ENCODE measurements at places on chromosomes 3 and 15. TPM values are rescaled to one million over a fixed set of nuclear protein-coding genes. Genes with fewer than 3 reads are reported as not detected.

Gene FOXL2NB
- not detected for total RNA-seq

Gene PLAAT1
- 21.1 TPM for total RNA-seq

Gene EPHA6
- not detected for total RNA-seq

Gene FBXL2
- total RNA-seq, result 9.7 TPM

Gene LYZL4
- total RNA-seq, result not detected

Gene THAP10
- 0.80 TPM for total RNA-seq

Gene RBP2
- total RNA-seq, result not detected

Gene LDHAL6B
- total RNA-seq, result not detected

Gene ALG3
- 100 TPM for total RNA-seq

DNA sequence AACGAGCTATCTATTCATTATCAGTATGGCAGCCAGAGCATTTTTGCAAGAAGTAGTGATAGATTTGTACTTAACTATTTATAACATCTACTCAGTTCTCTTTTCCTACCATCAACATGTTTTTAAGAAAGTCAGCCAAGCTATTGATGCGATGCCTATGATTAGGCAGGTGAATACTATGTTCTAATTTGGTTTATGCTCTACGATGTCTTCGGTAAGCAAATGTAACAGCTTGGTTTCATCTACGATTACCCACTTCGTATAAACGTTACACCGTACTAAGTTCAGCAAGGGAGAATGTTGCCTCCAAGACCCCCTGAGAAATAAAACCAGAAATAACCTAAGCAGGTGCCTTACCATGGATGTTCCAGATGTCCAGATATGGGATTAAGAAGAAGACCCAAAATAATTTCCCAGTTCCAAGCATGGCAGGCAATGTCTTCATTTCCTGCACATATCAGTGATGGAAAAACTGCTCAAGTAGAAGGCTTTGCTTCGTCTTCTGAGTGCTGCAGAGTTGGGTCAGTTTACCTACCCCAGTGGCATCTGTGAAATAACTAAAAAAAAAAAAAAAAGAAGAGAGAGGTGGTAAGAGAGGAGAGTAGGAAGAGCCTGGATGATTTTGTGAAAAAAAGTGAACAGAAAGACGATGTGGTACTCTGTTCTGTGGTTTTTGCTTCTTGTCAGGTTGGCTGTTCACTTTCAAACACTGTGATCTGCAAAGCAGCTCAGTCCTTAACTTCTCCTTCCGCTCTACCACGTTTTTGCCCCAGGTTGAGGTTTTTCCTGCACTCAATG lies at the start of gene BTLA:
TSS of gene BTLA (minus strand) at position 559 of the 798 bp plus-strand sequence. CDS start at position 445, 114 bp downstream.
- no peak for DNase-seq

DNA sequence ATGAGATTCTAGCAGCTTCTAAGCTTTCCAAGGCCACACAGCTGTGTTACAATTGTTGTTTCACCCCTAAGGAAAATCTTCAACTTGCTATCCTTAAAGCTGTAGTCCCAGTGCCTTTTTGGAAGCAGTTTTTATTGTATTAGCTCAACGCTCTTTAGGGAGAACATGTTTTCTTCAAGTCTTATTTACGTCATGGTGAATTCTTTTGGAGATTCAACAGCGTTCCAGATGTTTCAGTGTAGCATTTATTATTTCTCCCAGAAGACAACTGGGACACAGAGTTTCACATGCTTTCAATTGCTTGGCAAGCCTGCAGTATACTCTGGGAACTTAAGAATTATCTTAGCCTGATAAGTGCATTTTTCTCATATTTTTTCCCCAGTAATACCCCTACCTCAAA lies 888.3 kb downstream of the PLOD2 start:
- DNase-seq, result no peak

DNA sequence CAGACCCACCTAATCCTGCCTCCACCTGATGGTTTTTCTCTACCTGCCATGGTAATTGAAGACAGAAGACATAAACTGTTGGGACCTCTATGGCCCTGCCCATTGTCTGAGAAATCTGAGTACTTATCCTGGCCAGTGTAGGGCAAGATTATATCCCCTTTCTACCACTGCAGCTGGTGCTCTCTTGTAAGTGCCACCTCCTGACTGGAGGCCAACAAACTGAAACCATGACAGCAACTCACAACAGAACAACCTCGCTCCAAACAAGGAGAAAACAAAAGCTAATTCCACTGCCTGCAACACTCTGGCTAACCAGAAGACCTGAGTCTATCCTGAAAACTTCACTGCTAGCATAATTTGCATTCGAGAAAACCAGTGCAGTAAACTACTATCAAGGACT lies 82.9 kb downstream of the CLDN1 start:
- DNase-seq, result no peak

DNA sequence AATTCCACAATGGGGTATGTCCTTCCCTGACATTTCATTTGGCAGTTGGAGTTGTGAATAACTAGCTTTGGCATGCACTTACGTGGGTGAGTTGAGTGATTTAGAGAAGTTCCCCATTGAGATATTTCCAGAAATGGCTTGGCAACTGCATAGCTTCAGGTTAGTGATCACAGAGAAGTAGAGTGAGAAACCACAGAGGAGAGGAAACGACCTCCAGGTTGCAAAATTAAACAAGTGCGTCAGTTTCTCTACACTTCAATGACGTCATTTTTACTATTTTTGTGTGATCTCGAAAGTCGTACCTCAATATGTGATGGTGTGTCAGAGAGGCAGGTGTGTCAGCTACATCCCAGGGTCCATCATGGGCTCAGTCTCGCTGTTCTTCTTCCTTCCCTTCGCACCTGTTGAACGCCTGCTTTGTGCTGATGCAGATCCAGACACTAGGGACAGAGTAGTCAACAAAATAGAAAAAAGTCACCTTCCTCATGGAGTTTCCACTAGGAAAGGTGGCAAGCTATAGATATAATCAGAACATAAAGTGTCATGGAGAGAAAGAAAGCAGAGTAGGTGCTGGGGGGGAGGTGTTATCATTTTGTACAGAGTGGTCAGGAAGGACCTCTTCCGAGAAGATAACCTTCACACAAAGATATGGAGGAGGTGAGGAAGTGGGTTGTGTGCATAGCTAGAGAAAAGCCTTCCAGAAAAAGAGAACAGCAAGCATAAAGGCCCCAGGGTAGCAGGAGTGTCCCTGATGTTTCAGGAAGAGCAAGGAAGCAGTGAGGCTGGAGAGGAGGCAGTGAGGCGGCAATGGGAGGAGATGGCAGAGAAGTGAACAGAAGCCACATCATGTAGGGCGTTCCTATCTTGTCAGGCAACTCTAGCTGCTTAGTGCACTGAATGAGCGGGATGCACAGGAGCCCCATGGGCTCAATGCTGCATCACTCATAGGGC lies 75.6 kb downstream of the MCTP2 start:
- peak; percentile 42 for DNase-seq

DNA sequence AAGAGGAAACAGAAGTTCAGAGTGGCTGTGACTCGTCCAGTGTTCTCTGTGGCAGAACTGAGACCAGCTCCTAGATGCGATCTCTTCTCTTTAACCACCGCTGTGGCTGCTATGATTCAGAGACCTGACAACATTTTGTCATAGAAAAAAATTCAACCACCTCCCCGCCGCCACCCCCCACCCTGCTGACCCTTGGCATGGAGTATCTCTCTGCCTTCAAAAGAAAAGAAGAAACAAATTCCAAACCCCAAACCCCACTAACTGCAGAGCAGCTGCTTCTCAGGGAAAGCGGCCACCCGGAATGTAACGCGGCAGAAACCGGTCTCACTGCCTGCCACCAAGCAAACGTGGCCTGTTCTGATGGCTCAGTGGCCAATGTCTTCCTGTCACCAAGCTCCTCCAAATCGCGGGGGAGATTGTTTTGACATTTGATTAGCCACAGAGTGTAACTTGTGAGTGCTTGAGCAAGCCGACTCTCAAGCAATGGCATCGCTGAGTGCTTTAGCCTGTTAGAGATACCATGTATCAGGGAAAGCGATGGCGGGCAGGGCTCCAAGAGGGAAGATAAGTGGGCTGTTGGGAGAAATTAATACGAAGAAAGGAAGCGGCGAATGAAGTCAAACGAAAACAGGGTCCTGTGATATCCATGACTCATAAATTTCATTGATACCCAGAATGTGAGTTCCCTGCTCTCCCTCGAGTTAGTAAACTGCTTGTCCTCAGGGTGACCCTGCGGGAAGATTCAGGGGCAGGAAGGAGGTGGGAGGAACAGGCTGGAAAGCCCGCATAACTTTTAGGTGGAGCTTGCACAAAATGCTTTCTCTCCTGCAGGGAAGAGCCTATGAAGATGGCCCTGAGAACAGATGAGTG lies 44.8 kb upstream of the TLE3 start:
- no peak for DNase-seq

DNA sequence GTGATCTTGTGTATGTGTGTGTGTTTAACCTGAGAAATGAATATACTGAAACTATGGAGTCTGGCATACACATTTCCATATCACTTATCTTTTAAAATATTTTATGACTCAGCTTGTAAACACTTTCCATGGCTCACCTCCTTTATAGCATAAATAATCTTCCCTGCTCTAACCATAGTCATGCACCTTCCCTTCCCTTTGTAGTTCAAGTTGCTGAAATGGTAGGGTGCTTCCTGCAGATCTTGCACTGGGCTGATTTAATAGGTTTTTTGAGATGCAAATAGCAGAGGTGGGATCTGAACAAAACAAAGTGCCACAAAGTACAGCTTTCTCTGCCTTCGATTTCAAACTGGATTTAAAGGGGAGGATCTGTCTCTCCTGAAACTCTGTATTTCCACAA lies 712.7 kb upstream of the LMCD1 start:
- DNase-seq, result no peak

DNA sequence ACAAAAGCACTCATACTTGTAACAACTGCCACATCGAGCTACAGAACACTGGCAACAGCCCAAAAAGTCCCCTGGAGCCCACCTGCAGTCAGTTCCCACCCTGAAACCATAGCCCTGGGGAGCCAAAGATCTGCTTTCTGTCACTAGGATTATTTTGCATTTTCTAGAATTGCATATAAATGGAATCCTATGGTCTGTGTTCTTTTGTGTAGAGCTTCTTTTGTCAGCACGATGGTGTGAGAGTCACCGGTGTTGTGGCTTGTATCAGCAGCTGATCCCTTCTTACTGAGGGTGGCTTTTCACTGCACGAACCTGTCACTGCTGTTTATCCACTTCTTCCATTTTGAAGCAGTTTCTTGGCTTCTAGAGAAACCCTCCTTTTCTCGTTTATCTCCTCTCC lies 60.1 kb upstream of the PRR23E start:
- DNase-seq, result no peak

- no peak for DNase-seq
Observed at GRCh38 chr3:126053513-126053912, 30.4 kb downstream of the SLC41A3 start.

- no peak for DNase-seq
Observed at GRCh38 chr3:87173071-87173470, 54.0 kb upstream of the CHMP2B start.

DNA sequence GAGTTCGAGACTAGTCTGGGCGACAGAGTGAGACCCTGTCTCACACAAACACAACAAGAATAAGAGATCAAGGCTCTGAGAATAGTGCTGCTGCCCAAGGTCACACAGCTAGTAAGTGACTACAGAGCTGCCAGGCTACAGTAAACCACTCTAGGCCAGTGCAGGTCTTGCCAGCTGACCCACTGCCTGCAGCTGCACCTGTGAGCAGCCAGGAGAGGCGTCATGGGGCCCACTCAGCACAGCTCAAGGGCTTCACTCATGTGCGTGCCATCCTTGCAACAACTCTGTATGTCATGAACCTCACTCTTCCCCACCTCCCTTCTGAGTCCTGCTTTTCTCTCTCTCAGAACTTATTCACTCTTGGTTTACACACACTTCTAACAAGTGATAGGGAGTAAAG lies 176.7 kb downstream of the SMAD6 start:
- DNase-seq, result no peak

DNA sequence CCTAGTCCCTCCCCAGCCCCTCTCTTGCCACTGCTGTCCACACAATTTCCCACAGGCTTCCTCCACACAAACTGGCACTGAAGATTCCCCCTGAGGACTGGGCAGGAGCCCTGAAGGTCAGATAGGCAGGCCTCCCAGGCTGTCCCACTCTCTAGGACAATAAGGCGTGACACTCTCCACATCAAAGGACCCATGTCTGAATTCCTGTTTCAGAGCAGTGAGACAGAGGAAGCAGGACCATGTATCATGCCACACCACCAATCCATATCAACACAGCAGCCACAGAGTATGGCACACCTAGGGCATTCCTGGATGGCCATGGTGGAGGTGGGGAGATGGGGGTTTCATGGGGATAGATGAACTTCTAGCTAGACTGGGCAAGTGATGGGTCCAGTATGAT lies 13.8 kb upstream of the CCR1 start:
- no peak for DNase-seq

DNA sequence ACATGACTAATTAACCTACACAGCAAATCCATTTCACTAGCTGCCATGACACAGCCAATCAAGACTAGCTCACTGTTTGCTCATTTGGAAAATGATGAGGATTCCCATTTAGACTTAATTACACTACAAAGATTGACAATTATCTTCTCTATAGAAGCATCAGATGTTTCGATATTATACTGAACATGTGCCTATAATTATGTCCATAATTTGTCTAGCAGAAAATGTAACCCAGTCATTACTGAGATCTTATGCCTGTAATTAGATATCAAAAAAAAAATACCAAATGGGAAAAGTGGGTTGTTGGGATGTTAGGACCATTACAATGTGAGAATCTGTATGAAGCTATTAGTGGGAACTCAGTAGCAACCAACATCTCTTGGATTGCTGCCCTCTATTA lies 344.2 kb upstream of the MCTP2 start:
- DNase-seq, result no peak

- no peak for DNase-seq
Observed at GRCh38 chr15:34360298-34360697, 6.7 kb downstream of the LPCAT4 start.

DNA sequence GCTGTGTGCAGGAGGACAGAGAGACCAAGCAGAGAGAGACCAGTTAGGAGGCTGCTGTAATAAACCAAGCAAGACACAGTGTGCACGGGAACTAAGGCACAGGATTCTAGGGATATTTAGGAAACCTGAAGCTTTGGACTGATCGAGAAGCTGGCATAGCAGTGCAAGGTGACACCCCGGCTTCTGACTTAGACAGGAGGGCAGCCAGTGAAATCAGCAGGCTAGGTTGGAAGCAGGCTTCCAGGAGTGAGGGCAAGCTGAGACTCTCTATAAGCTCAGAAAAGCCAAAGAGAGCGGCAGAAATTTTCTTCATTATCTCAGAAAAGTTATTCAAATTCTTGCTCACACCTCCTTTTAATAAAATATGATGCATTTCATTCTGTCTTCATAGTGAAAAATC lies 104.6 kb downstream of the LIPC start:
- no peak for DNase-seq

GRCh38 chr3:56919137-56919796 lies 117.5 kb upstream of the ARHGEF3 start:
- DNase-seq, result peak; percentile 28

- DNase-seq, result no peak
Observed at GRCh38 chr3:124916837-124917409, 17.6 kb downstream of the MUC13 start.
